ENCODE measurements at places on chromosomes 3 and 15.
A peak's percentile ranks its signal among the peaks of the same experiment; 100 is the strongest.

DNA sequence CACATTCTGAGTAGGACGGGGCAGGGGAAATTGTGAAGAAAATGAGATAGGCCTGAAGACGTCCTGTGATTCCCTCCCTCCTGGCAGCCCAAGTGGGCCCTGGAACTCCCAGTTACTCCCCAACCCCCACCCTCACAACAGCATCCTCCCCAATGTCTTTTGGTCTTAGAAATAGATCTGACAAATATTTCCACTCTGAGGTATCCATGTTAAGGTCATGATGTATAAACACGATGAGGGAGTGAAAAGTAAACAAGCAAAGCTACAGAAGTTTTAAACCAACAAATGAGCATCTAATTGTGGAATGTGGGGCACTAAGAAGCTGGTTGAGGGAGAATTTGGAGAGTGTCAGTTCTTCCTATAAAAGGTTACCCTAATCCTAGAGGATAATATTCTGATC, 103.7 kb upstream of the AADACL2 start:
- peak; percentile 15 for DNase-seq

DNA sequence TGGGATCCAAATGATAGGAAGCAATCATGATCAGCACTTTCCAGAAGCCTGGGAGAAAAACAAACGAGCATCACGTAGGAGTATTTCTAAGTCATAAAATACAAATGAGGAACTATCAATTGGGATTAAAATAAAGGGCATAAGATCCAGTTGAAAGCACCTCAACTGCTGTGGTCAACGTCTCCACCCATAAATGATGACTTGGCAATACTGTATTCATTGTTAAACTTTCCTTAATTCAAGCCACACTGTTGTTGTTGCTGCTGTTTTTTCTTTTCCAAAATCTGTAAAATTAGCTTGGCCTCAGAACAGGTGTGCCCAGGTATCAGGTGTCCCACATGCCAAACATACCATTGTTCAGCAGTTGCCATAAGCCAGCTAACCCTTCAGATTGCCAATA, 395.8 kb downstream of the NTRK3 start:
- DNase-seq: no peak

GRCh38 chr3:79769229-79769628, 1.4 kb upstream of the ROBO1 start:
- DNase-seq: no peak

DNA sequence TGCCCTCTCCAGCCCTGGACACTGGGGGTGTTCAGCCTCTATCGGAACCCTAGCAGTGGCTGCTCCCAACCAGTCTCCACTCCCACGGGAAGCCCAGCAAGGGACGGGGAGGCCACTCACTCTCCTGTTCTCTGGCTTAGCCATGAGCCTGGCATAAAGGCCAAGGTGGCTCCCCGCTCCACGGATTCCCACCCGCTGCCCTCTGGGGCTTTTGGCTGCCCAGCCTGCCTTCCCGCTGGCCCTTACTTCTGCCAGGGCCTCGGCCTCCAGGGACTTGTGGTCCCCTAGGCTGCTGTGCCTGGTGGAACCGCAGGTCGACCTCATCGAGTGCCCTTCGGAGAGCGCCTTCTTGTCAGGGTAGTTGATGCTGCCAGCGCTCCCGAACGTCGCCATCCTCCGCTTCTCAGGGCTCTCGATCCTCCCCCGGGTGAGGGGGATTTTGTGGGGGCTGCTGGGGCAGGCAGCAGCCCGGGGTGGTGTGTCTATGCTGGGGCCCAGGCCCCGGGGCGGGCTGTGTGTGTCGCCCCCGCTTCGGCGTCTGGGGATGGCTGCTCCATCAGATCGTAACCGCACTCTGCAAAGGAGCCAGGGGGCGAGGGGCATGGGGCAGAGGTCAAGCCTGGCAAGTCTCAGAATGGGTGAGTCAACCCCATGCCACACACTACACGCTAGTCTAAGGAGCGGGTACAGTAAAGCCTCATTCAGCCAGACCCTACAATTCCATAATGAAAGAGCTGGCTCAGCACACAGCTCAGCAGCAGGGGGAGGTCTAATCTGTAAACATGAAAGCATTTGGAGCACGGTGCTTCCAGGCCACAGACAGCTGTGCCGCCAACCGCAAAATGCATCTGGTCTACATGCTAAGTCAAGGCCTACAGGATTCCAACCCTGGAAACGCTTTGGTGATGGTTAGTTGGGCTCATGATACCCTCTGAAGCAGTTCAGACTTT, 27.3 kb upstream of the RAD18 start:
- DNase-seq: peak; percentile 79

DNA sequence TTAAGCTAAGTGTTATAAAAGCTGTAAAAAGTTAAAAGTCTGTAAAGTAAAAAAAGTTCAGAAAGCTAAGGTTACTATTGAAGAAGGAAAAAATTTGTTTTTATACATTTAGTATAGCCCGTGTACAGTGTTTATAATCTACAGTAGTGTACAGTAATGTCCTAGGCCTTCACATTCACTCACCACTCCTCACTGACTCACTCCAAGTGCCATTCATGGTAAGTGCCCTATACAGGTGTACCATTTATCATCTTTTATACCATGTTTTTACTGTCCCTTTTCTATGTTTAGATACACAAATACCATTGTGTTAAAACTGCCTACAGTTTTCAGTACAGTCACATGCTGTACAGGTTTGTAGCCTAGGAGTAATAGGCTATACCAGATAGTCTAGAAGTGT, 8.8 kb downstream of the CCDC71 start:
- DNase-seq: no peak

DNA sequence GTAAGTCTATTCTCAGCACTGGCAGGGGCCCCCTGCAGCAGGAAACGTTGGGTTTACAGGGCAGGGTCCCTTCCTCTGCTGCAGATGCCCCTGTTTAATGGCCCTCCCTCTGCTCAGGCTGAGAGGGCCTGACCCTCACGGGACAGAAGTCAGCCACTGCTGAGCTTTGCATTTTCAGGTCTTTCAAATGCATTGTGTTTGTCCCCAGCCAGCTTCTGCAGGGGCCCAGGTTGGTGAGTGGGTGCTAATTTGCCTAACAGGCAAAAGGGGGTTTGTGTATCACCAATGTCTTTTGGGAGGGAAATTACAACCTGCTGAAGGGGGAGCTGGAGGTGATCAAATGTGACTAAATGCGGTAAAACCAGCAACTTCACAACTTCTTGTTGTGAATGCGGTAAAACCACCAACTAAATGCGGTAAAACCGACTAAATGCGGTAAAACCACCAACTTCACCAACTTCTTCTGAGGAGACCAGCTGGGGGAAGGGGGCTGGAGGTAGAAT, 44.8 kb upstream of the UBE2E1 start:
- no peak for DNase-seq

GRCh38 chr3:18507333-18507732, 82.2 kb upstream of the SATB1 start:
- DNase-seq: no peak

GRCh38 chr15:42364529-42364928, 5.2 kb downstream of the CAPN3 start:
- DNase-seq: no peak

DNA sequence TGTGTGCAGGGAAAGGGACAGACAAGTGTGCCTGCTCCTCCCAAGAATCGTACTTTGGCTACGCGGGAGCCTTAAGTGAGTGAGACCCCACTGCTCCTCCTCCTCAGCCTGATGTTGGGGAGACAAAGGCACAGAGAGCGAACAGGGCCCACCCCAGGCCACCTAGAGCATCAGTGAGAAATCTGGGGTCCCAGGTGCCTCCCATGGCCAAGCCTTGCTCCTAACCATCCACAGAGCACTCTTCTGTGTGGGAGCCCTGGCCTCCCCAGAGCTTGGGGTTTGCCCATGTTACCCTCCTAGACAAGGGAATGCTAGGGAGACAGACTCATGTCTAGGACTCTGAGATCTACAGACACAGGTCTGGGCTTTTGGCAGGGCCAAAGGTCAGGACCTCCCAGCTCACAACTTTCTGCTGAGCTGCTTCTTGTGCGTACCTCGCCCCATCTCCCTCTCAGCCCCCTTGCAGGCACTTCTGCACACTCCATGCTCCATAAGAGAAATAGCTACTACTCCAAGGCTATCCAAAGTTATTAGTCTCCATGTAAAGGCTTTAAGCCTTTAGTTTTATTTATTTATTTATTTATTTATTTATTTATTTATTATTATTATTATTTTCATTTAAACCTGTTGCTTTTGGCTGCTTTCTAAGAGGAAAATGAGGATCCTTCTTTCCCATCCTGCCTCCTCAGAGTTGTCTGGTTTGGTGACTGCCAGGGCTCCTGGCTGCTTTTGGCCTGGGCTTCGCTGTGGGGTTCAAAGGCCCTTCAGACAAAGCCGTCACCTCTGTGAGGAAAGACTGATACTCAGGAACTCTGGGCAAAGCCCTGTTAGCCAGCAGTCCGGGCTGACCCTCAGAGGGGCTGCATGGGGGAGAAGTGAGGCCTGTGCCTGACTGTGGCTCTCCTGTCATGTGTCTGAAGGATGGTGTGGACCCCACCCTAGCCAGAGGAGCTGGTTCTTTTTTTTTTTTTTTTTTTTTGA, 32.8 kb upstream of the TOPBP1 start:
- DNase-seq: no peak

DNA sequence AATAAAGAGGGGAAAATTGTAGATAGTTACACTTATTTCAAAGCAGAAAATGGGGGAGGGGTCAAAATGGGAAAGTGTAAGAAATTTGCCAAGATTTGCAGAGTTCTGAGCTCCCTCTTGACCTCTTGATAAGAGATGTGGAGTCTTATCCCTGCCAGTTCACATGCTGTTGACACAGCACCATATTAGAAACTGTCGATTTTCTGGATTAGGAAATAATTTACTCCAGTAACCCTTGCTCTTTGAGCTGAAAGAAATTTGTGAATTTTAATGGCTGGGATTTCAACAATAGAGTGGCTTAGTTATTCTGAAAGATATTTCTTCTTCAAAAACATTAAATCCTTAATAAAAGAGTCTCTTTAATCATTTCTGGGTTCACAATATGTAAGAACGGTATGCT, 306.2 kb upstream of the CNTN4 start:
- DNase-seq: no peak

GRCh38 chr3:177144922-177145321, 52.4 kb downstream of the TBL1XR1 start:
- DNase-seq: no peak

DNA sequence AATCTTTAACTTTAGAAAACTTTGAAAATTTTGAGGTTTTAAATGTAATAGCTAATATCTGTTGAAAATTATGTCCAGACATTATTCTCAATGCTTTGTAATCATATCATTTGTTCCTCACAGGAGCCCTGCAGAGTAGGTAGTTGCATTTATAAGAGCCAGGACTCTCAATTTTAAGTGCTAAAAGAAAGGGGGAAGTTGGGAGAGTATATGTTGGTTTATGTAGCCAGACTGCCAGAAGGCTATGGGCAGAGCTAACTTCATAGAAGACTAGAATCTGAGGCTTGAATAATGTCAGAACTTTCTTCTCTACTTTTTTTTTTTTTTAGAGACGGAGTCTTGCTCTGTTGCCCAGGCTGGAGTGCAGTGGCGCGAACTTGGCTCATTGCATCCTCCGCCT, 9.1 kb downstream of the VPS8 start:
- DNase-seq: no peak

- DNase-seq: peak; percentile 89
Measured at GRCh38 chr3:23668430-23668904, 137.3 kb upstream of the UBE2E1 start.

GRCh38 chr15:95603802-95604201, 726.7 kb upstream of the NR2F2 start:
- no peak for DNase-seq

- DNase-seq: no peak
Measured at GRCh38 chr15:60584355-60584998, 105.5 kb upstream of the ICE2 start.

- peak; percentile 36 for DNase-seq
Measured at GRCh38 chr3:63791974-63792373, 27.1 kb upstream of the C3orf49 start.

GRCh38 chr3:56954125-56954524, 106.3 kb upstream of the SPATA12 start:
- no peak for DNase-seq

- no peak for DNase-seq
Measured at GRCh38 chr3:45049807-45050206, 23.7 kb downstream of the CLEC3B start.

DNA sequence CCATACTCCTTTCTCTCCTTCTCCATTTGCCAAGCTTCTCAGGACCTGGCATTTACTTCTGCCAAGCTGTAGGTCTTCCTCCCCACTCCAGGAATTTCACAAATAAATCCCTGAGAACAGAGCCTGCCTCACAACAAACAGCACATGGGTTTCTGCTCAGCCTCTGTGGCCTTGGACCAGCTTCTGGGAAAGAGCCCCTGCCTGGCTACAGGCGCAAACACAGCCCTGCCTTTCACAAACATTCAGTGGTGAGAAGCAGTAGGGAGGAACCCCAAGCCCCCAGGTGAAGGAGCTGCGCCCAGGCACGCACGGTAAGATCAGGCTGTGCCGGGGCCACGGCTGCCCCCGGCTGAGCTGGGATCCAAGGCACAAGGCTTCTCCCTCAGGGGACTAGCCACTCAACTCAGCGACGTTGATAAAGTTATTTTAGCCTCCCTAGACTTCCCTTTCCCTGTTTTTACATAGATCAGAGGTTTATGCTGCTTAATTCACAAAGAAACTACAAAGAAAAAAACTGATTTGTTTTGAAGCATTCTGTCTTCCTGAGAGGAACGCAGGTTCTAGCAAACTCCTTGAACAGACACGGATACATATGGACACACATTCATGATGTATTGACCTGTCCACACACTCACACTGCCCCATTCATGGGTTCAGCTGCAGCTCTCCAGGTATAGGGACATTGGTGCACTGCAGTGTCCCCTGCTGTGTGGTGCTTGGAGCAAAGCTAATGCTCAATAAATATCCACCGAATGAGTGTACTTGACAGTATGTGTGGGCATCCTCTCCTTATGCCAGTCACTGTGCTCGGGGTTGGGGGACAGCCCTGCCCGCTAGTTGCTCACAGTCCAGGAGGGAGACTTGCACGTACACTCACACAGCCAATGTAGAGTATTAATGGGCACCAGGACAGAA, 25.4 kb downstream of the HES1 start:
- DNase-seq: no peak

DNA sequence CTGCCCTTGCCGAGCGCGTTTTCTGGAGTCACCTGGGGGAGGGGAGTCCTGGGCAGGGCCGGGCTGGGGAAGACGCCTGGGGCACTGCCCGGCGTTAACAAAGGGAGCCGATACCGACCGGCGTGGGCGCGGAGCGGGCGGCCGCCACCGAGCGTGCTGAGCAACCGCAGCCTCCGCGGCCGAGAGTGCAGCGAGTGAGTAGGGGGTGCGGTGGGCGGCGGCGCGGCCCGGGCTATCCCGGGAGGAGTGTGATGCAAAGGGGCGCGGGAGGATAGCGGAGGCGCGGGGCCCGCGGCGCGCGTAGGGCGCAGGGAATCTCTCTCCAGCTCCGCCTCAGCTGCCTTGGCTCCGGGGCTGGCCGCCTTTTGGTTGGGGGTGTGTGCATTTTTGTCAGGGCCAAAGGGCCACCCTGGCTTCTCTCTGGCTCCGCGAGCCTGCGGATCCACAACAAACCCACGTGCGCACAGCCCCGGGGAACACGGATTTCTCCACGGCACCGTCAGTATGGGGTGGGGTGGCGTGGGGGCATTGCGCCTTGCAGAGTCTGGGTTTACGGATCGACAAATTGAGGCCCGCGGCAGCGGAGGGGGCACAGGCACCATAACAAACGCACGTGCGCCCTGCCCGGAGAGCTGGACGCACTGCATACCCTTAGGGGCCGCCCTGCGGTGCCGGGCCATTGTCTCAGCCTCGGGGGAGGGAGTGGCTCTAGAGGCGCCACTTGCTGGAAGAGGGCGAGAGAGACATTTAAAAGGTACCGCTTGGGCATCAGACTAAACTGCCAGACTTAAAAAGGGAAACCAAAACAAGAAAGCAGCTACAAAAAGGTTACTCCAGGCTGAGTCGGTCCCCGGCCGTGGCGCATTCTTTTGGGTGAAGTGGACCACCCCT, 560 bp downstream of the ST6GAL1 start:
- DNase-seq: peak; percentile 59

GRCh38 chr3:138594150-138594934, at the start of gene CEP70:
Gene CEP70, minus strand, starts transcription at chr3:138594260. Its CDS starts 21,333 bp downstream, at chr3:138572927.
- DNase-seq: peak; percentile 95
